Cardiac muscle cell (in vitro differentiated cells and primary cell): ENCODE measurements at places on chromosomes 4 and X.

- peak; percentile 35 for DNase-seq
- no peaks in the 10 kb centered on the region for H3K27me3 ChIP-seq
- no peak overlapping the region for H3K27ac ChIP-seq
- H3K4me1 ChIP-seq = no peaks in the 10 kb centered on the region
- H3K4me3 ChIP-seq = no peak overlapping the region
Observed at GRCh38 chr4:74284053-74284452, 24.2 kb upstream of the EPGN start.

DNA sequence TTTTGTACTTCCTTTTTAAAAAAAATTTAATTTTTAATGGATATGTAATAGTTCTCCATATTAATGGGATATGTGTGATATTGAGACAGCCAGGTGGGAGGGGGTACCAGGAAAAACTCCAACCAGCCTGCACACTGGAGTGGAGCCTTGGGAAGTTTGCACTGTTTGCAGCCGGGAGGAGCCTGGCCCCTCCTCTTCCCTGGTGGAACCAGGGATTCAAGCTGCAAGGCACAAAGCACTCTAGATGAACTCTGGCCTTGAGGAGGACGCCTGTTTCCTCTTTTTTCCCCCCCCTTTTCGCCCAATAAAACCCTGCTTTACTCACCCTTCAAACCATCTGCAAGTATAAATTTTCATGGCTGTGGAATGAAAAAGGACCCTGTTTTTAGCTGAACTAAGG lies 48.2 kb upstream of the GC start:
- DNase-seq = peak; percentile 30
- no peaks in the 10 kb centered on the region for H3K27me3 ChIP-seq
- peaks cover 32% of the 10 kb centered on the region for H3K4me1 ChIP-seq
- H3K4me3 ChIP-seq = no peak overlapping the region
- peak overlapping the region; percentile 71 for H3K27ac ChIP-seq
- H3K36me3 ChIP-seq = no peaks in the 10 kb centered on the region

GRCh38 chr4:793941-794621 lies 31.8 kb downstream of the CPLX1 start:
- peaks cover 78% of the 10 kb centered on the region for H3K27me3 ChIP-seq
- H3K36me3 ChIP-seq = no peaks in the 10 kb centered on the region
- no peak overlapping the region for H3K27ac ChIP-seq
- no peak overlapping the region for H3K4me3 ChIP-seq
- DNase-seq = no peak

- H3K36me3 ChIP-seq = no peaks in the 10 kb centered on the region
- no peak for DNase-seq
- no peaks in the 10 kb centered on the region for H3K4me1 ChIP-seq
- no peak overlapping the region for H3K4me3 ChIP-seq
- H3K27me3 ChIP-seq = no peaks in the 10 kb centered on the region
- H3K27ac ChIP-seq = no peak overlapping the region
Observed at GRCh38 chrX:115067812-115068211, 50.4 kb upstream of the IL13RA2 start.

DNA sequence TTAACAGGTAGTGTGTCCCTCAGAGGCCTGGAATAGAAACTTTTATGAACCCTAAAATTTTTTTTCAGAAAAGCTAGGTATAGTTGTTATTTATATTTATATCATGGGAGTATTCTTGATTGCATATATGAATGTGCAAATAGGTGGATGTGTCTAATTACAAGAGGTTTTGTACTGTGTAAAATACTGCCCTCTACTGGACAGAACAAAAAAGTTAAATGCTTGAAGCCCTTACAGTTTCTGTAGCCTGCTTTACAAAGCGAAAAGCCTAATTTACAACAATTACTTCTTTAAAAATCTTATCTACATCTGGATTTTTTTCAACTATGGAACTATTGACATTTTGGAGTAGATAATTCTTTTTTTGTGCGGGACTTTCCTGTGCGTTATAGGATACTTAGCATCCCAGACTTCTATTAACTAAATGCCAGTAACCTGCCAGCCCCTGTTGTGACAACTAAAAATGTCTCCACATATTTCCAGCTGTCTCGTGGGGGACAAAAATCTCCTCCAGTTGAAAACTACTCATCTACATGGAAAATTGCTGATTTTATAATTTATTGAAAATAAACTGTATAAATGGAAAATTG lies 35.1 kb downstream of the ENPEP start:
- peak; percentile 74 for DNase-seq
- no peak overlapping the region for H3K27ac ChIP-seq
- no peaks in the 10 kb centered on the region for H3K36me3 ChIP-seq
- H3K4me1 ChIP-seq = no peaks in the 10 kb centered on the region
- no peak overlapping the region for H3K4me3 ChIP-seq

GRCh38 chr4:148192526-148192925 lies 249.7 kb downstream of the NR3C2 start:
- H3K27me3 ChIP-seq = no peaks in the 10 kb centered on the region
- no peak overlapping the region for H3K4me3 ChIP-seq
- H3K27ac ChIP-seq = no peak overlapping the region
- no peaks in the 10 kb centered on the region for H3K36me3 ChIP-seq

DNA sequence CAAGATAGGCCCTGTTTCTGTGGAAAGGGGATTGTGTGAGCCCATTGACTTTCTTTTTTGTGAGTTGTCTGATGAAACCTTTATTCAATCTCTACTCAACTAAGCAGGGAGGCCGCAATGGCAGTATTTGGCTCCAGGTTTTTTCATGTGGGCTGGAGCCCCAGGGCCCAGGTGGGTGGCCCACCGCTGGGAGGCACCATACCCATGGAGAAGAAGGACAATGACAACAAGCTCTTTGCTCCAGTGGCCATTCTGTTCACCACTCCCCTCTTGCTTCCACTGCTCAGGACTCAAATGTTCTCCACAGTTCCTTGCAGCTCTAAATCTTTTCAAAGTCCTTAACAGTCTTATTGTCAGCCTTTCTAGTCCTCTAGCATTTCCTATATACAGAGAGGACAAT lies 54.1 kb downstream of the HOPX start:
- no peaks in the 10 kb centered on the region for H3K27me3 ChIP-seq
- no peaks in the 10 kb centered on the region for H3K36me3 ChIP-seq
- H3K4me3 ChIP-seq = no peak overlapping the region
- H3K27ac ChIP-seq = no peak overlapping the region

DNA sequence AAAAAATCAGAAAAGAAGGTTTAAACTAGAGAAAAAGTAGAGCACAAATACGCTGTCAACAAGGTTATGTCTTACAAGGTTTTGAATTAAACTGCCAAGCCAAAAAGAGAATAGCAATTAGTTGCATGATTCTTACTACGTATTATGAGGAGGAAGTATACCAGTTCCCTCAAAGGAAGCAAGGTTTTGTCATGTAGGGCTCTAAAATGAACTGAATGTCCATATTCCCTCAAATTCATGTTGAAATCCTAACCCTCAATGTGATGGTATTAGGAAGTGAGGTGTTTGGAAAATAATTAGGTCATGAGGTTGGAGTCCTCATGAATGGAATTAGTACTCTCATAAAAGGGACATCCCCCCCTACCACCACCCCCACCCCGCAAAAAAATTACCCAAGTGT lies 201.0 kb downstream of the FBXW7 start:
- DNase-seq = no peak
- no peak overlapping the region for H3K27ac ChIP-seq
- no peaks in the 10 kb centered on the region for H3K4me1 ChIP-seq
- no peak overlapping the region for H3K4me3 ChIP-seq
- H3K36me3 ChIP-seq = no peaks in the 10 kb centered on the region
- H3K27me3 ChIP-seq = no peaks in the 10 kb centered on the region

GRCh38 chr4:142169216-142169615 lies 532.8 kb downstream of the IL15 start:
- no peaks in the 10 kb centered on the region for H3K27me3 ChIP-seq
- no peak overlapping the region for H3K27ac ChIP-seq
- H3K4me1 ChIP-seq = no peaks in the 10 kb centered on the region
- no peak for DNase-seq

DNA sequence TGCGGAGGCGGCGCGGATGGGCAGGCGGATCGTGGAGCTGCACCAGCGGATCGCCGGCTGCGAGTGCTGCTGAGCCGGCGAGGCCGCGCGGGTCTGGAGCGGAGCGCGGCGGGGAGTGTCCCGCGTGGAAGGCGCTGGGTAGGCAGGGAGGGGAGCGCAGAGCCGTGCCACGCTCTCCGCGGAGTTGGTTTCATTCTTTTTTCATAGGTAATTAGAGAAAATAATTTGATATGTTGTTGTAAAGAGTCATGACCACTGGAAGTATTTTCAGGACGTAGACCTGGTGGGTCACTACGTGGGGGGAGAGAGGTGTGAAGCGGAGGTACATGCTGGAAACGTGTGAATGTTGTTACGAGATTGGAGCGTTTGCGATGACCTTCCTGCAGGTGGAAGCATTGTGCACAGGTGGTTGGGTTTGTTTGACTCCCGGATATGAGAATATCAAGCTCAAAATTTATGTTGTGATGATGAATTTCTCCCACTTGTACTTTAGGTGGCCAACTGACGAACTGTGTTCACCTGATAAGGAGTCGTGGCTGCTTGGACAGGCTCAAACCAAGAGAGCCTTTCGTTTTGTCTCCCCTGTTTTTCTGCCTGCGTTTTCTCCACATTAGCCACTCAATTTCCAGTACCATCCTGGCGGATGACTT lies 19.1 kb upstream of the S100P start:
- DNase-seq = peak; percentile 24
- peak overlapping the region; percentile 18 for H3K27ac ChIP-seq
- H3K4me1 ChIP-seq = peaks cover 8% of the 10 kb centered on the region

GRCh38 chr4:105191621-105192210 lies 45.0 kb downstream of the TET2 start:
- H3K4me3 ChIP-seq = no peak overlapping the region
- H3K4me1 ChIP-seq = peaks cover 29% of the 10 kb centered on the region
- no peak for DNase-seq

DNA sequence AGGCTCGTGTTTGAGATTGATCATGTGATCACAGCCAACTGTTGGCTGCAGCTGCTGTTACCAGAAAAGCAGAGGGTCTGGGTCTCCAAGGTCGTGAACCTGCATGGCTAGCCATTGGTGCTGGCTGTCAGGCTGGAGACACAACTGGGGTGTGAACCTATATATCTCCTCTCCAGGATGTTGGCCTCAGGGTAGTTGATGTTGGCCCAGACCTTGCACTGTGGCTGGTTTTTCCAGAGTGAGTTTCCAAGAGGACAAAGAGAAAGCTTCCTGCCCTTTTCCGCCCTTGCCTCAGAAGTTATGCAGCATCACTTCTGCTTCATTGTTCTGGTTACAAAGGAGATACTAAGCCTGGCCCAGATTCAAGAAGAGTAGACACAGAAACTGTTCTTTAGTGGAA lies 607.8 kb upstream of the HS3ST1 start:
- H3K4me1 ChIP-seq = no peaks in the 10 kb centered on the region
- H3K4me3 ChIP-seq = no peak overlapping the region
- no peaks in the 10 kb centered on the region for H3K36me3 ChIP-seq
- H3K27ac ChIP-seq = no peak overlapping the region

- no peaks in the 10 kb centered on the region for H3K27me3 ChIP-seq
- peaks cover 43% of the 10 kb centered on the region for H3K4me1 ChIP-seq
- DNase-seq = peak; percentile 77
- no peak overlapping the region for H3K4me3 ChIP-seq
- peak overlapping the region; percentile 83 for H3K27ac ChIP-seq
Observed at GRCh38 chr4:122017296-122017695, 65.4 kb upstream of the TRPC3 start.

DNA sequence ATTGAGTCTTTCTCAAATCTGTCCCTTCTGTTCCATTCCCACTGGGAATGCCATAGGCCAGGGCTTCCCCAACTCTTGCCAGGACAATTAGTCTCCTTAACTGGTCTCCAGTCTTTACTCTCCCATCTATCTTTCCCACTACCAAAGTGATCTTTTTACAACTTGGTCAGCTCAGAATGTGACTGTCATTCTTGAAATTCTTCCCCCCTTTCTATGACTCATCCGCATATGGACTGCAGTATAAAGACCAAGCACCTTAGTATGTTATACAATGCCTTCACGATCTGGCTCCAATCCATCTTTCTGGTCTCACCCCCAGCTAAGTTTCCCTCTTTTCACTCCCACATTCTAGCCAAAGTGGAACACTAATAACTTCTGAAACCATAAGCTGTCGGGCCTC lies 383.8 kb downstream of the OPHN1 start:
- no peak overlapping the region for H3K4me3 ChIP-seq
- no peak for DNase-seq
- H3K4me1 ChIP-seq = no peaks in the 10 kb centered on the region
- H3K27me3 ChIP-seq = no peaks in the 10 kb centered on the region
- no peak overlapping the region for H3K27ac ChIP-seq

GRCh38 chr4:13910556-13910955 lies 283.0 kb upstream of the BOD1L1 start:
- H3K27me3 ChIP-seq = no peaks in the 10 kb centered on the region
- DNase-seq = no peak
- no peaks in the 10 kb centered on the region for H3K36me3 ChIP-seq
- no peaks in the 10 kb centered on the region for H3K4me1 ChIP-seq

DNA sequence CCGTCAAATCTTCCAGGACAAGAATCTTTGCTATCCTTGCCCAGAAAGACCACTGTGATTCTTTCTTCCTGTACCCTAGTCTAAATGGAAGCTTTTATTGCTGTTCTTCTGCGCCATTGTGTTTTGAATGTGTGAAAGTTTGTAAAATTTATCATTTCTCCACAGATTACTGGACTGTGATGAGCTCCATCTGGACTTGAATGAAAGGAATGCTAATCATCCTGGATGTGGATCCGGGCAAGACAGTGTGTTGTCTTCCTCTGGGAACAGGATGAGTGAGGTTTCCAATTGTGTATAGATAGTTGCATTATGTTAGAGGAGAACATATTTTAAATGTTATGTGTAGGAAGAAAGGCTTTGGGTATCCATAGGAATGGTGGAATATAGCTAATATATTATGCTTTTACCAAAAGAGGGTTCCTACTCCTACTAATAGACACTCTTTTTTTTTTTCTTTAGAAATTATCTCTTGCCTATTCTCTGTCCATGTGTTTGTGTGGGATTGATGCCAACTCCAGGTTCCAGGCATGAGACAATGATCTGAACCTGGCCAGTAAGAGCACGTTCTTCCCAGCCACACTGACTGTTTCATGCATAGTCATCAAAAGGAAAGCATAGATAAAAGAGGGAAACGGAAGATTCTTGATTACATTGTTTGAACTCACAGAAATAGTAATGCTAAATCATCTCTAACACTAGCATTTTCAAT lies 803.6 kb upstream of the ADGRL3 start:
- H3K27me3 ChIP-seq = no peaks in the 10 kb centered on the region
- H3K27ac ChIP-seq = no peak overlapping the region
- H3K36me3 ChIP-seq = no peaks in the 10 kb centered on the region
- DNase-seq = no peak
- H3K4me1 ChIP-seq = no peaks in the 10 kb centered on the region
- no peak overlapping the region for H3K4me3 ChIP-seq

- no peaks in the 10 kb centered on the region for H3K4me1 ChIP-seq
- no peak for DNase-seq
- no peak overlapping the region for H3K27ac ChIP-seq
- peaks cover 70% of the 10 kb centered on the region for H3K27me3 ChIP-seq
- H3K4me3 ChIP-seq = no peak overlapping the region
Observed at GRCh38 chr4:182288534-182288933, 45.3 kb downstream of the TENM3 start.
